ENCODE measurements at places on chromosomes 1 and 21.

DNA sequence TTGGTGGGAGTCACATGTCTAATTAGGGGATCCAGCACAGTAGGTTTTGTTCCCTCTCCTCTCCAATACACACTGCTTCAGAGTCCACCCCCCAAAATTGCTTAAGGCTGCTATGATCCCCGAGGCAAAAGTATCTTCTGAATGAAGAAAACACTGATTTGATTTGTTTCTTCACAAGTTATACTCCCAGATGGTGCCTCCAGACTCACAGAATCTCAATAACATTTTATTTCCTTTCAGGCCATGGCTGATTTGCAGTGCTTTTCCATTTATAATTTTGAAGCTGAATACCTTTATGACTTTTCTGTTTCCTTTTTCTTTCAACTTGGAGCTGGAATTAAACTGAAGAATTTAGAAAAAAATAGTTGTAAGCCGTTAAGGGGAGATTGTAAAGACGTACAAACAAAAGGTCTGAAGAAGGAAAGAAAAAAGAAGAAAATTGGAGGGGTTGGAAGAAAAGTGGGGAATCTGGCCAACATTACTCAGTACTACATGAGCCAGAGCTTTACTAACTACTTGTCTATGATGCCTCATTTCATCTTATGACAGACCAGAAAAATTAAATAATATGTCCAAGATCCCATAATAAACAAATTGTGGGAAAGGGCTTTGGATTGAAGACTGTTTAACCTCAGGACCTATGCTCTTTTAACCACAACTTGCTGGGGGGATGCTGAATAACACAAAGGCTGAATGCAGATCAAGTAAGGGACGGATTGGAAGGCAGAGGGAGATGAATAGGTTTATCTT lies 75.9 kb downstream of the NUF2 start:
- DNase-seq: no peak

DNA sequence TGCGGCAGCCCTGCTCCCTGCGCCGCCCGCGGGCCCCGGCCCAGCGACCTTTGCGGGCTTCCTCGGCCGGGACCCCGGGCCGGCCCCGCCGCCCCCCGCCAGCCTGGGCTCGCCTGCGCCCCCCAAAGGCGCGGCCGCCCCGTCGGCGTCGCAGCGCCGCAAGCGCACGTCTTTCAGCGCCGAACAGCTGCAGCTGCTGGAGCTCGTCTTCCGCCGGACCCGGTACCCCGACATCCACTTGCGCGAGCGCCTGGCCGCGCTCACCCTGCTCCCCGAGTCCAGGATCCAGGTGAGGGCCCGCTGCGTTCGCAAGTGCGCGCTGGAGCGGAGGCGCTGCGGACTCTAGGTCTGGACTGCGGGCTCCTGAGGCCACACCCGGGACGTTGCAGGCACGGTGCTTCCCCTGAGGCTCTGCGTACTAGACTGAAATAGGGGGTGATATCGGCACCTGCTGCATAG lies 351 bp downstream of the MIXL1 start:
- no peak for DNase-seq

DNA sequence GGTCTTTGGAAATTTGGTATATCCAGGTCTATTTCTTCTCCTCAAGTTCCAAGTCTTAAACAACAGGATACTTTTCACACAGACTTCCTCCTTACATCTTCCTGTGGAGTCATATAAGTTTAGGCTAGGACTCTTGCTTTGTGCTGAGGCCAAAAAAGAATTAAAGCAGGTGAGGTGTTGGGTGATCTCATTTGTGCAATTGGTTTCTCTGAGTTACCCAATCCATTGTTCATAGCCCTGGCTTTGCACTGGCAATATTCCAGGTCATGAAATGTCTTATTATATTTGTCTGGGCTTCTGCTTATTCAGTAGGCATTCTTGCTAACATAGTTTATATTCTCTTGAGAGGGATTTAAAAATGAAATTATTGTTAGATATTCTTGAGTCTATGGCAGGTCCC lies 14.1 kb upstream of the KIAA0040 start:
- no peak for DNase-seq

GRCh38 chr1:41436281-41437010 lies 48.0 kb downstream of the EDN2 start:
- DNase-seq: no peak

- no peak for DNase-seq
Observed at GRCh38 chr1:233998891-233999290, 94.4 kb downstream of the SLC35F3 start.

GRCh38 chr1:162919034-162919433 lies 58.1 kb upstream of the CCDC190 start:
- DNase-seq: no peak

DNA sequence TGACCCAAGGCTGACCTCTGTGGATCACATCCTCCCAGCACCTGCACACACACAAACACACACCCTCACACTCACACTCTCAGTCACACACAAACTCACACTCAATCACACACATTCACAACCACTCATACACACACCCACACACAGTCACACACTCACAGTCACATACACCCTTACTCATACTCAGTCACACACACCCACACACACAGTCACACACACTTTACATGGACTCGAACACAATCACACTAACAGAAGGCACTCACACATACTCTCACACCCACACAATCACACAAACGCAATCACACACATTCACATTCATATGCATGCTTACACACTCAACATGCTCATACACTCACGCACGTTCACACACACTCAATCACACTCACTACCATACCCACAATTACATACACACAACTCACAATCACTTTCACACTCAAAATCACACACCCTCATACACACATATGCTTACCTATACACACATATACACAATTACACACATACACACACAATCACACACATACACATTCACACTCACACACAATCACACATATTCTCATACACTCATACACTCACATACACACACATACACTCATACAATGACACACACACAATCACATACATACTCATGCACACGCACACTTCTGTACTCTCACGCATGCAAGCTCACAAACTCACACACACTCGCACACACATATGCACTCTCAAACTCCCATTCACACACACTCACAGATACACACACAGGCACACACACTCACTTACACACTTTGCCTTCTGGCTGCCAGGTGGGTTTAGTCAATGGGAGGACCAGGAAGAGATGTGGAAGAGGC lies 6.1 kb downstream of the MEGF6 start:
- DNase-seq: no peak

All from H54 (cell line).